Central memory CD8-positive, alpha-beta T cell (primary cell): ENCODE measurements at places on chromosomes 3 and 15.
A peak's percentile ranks its signal among the peaks of the same experiment; 100 is the strongest.

- peaks cover 8% of the 10 kb centered on the region for H3K36me3 ChIP-seq
- DNase-seq: no peak
- no peak overlapping the region for H3K27ac ChIP-seq
- no peak overlapping the region for H3K4me3 ChIP-seq
- no peaks in the 10 kb centered on the region for H3K27me3 ChIP-seq
Measured at GRCh38 chr3:187922704-187923416, 177.6 kb upstream of the BCL6 start.

DNA sequence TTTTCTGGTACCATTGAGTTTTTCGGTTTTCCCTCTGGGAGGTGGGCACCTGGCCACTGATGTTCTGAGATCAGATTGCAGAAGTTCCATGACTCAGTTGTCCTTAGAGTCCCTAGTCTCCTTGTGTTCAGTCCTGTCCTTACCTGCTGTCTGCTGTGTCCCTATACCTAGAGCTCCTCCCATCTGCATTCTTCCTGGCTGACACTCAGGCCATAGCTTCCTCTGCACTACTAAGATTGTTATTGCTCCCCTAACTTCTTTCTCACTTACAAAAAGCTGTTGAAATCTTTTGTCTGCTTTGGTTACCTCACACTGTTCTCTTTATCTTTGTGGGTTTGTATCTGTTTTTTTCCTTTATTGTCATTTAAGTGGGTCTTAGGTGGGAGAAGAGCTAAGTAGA lies 13.2 kb downstream of the USP3 start:
- DNase-seq: no peak
- no peaks in the 10 kb centered on the region for H3K27me3 ChIP-seq
- H3K27ac ChIP-seq: peak overlapping the region; percentile 82
- H3K4me1 ChIP-seq: peaks cover 79% of the 10 kb centered on the region

DNA sequence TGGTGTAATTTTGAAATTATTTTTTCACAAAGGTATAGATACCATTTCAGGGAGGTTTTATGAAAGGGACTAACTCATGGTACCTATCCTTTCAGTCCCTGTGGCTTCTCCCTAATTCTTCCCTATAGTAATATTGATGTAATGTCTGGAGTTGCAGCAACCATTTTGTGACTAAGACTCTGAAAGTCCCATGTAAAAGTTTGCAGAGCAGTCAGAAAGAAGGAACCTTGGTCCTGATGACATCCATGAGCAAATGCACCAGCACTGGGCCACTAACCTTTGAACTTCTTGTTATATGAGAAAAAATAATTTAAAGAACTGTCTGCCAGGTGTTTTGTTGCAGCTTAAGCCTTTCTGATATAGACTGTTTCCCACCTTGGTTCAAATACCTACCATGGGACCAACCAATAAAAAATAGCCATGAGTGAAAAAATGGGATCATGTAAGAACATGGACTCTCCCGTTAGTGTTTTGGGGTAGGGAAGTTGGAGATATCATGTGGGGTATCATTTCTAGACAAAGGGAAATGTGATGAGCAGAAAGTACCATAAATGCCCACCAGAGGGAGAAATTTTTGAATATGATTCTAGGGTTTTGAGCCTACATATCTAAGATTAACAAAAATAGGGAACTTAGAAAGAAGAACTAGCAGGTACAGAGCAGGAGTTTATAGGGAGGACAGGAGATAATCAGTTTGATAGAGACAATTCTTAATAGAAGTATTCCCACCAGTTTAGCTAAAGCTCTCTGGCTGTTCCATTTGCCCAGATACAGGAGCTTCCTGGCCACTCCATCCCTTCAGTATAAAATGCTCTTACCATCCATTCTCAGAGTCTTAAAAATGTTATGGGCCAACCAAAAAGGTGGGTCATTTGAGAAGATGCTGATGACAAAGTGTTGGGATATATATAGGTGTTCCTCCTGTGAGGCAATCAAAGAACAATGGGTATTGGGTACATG lies 3.4 kb upstream of the CPOX start:
- peaks cover 2% of the 10 kb centered on the region for H3K36me3 ChIP-seq
- no peaks in the 10 kb centered on the region for H3K27me3 ChIP-seq
- no peak for DNase-seq
- no peak overlapping the region for H3K4me3 ChIP-seq
- peaks cover 22% of the 10 kb centered on the region for H3K4me1 ChIP-seq

GRCh38 chr3:162019817-162020216 lies 523.2 kb downstream of the OTOL1 start:
- DNase-seq: no peak
- H3K36me3 ChIP-seq: no peaks in the 10 kb centered on the region
- no peaks in the 10 kb centered on the region for H3K4me1 ChIP-seq
- H3K4me3 ChIP-seq: no peak overlapping the region

DNA sequence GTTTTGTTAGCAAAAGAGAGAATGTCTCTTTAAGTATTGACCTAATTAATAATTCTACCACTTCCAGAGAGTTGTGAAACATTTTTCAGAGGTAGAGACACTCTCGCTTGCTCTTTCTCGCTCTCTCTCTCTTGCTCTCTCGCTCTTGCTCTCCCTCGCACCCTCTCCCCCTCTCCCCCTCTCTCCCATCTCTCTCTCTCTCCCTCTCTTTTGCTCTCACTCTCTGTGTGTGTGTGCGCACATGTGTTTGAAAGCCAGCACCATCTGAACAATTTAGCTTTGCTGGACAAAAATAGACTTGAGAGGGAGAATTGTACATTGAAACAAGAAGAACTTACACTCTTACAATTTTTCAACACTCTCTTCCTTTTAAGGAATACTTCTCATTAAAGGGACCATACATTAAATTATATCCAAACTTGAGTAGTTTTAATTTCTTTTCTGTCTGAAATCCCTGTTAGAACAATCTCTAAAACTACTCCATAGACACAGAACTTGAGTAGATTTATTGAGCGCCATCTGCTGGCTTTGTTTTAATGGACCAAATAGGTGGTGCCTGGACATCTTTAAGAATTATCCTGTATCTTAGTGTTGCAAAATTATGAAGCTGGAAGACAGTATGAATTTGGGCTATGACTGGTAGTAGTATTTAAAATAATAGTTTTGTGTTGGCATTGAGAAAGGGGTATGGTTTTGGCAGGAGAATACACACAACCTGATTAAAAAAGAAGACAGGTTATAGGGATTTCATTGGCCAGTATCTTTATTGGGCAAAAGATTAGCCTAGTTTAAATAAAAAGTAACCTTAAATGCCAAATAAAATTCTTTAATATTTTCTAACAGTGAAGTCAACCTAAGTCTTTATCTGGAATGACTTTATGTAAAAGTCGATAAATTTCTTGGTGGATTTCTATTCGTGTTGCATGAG lies 124.6 kb downstream of the AKAP13 start:
- no peak overlapping the region for H3K4me3 ChIP-seq
- H3K4me1 ChIP-seq: peaks cover 46% of the 10 kb centered on the region
- H3K27me3 ChIP-seq: no peaks in the 10 kb centered on the region
- H3K36me3 ChIP-seq: peaks cover 2% of the 10 kb centered on the region
- DNase-seq: no peak

DNA sequence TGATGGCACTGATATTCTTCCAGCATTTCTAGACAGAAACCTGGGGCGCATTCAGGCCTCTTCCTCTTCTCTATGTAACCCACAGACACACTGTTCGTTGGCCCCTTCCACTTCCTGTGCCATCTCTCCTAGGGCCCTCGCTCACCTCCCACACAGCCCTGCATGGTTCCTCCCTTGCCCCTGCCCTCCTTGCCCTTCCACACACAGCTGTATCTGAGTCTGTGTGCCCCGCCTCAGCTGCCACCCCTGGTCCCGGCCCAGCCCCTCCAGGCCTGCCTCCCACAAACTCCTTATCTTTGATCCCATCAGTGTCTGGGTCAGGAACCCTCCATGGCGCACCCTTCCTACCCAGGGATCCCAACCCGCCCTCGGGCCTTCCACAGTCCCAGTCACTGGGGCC lies 37.9 kb downstream of the RAB6B start:
- DNase-seq: no peak
- H3K4me3 ChIP-seq: no peak overlapping the region
- no peaks in the 10 kb centered on the region for H3K36me3 ChIP-seq

DNA sequence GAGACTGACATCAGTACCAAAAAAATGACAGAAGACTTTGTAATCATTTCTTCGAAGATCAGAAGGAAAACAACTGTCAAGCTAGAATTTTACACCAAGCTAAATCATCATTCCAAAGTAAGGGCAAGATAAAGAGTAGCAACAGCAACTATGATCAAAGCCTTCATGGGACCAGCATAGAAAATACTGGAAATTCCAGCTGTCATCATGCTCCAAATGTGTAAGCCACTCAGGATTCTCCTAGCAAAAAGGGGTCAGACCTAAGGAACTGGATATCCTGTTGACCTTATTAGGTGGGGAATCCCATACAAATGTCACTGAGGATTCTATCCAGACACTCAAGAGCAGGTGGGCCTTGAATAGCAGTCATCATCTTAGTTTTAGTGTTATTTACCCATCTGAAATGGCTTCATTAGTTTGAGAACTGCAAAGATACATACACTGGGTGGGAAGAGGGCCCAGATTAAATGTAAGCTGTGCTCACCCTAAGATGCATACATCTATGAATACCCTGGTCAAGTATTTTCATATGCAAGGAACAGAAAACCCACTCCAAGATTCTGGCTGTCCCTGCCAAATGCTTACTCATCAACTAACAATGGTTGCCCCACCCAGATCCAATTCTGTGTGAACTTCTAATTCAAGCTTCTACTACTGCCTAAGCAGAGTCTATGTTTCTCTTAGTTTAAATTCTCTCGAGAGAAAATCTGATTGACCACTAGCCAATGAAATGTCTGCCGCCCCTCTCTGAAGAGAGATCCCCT lies 33.5 kb downstream of the CLDN18 start:
- no peaks in the 10 kb centered on the region for H3K36me3 ChIP-seq
- H3K4me1 ChIP-seq: no peaks in the 10 kb centered on the region
- H3K27ac ChIP-seq: no peak overlapping the region
- peaks cover 55% of the 10 kb centered on the region for H3K27me3 ChIP-seq
- H3K4me3 ChIP-seq: no peak overlapping the region
- DNase-seq: no peak

- H3K27me3 ChIP-seq: no peaks in the 10 kb centered on the region
- no peak for DNase-seq
- peak overlapping the region; percentile 80 for H3K27ac ChIP-seq
- H3K4me1 ChIP-seq: peaks cover 64% of the 10 kb centered on the region
- peak overlapping the region; percentile 41 for H3K4me3 ChIP-seq
Measured at GRCh38 chr3:56812754-56813652, 11.3 kb upstream of the ARHGEF3 start.

DNA sequence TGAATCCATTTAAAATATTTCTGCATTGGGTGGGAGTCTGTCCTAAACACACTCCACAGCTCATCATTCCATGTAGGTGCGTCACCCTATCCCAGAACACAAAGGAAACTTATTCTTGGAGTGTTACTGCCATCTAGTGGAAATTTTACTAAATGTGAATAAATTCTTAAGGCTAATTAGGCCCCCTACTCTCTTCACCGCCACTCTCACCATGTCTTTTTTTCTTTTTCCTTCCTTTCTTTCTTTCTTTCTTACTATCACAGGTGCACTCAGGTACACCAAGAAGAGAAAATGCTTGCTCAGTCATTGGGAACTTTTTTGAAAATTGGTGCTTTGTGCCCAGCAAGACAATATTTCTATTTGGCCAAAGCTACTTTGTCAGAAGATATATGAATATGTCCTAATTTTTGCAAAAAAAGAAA lies 26.4 kb upstream of the ATP8B4 start:
- peaks cover 4% of the 10 kb centered on the region for H3K36me3 ChIP-seq
- H3K4me3 ChIP-seq: no peak overlapping the region
- no peak overlapping the region for H3K27ac ChIP-seq
- no peak for DNase-seq
- H3K4me1 ChIP-seq: no peaks in the 10 kb centered on the region

DNA sequence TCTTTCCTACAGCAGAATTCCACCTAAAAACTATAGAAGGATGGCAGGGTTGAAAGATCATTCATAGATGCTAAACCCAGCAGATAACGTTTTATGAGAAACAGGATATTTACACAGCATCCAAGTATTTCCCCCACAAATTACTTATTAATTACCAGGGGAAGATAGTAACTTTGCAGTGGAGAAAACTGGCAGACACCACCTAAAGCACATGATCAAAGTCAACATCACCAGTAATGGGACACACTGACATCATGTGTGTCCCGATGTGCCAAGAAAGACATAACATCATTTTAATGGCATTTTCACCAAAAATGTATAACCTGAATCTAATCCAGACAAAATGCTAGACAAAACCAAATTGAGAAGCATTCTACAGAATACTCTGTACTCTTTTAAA lies 220.4 kb upstream of the THBS1 start:
- H3K4me1 ChIP-seq: no peaks in the 10 kb centered on the region
- DNase-seq: no peak
- H3K4me3 ChIP-seq: no peak overlapping the region
- H3K36me3 ChIP-seq: no peaks in the 10 kb centered on the region
- no peak overlapping the region for H3K27ac ChIP-seq

- H3K4me3 ChIP-seq: no peak overlapping the region
- no peaks in the 10 kb centered on the region for H3K36me3 ChIP-seq
- H3K27me3 ChIP-seq: peaks cover 62% of the 10 kb centered on the region
- no peak overlapping the region for H3K27ac ChIP-seq
- no peak for DNase-seq
- H3K4me1 ChIP-seq: no peaks in the 10 kb centered on the region
Measured at GRCh38 chr3:15148614-15149013, 49.7 kb upstream of the RBSN start.

DNA sequence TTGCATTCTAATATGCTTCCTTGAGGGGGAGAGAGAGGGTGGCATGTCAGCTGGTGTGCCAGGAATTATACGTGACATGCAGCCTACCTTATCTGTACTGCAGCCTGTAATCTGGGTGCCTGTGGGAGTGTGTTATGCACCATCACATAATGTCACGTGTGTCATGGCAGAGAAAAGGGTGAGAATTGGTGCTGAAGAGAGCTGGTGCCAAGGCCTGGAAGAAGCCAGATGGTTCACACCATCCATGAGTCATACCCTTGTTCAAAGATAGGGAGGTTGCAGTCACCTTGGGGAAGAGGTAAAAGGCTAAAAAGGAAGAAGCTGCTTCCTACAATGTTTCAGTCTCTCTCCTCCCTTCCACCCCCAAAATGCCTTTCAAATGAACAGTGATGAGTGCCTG lies 5.3 kb downstream of the BRPF1 start:
- no peaks in the 10 kb centered on the region for H3K27me3 ChIP-seq
- DNase-seq: no peak
- no peak overlapping the region for H3K4me3 ChIP-seq
- peaks cover 58% of the 10 kb centered on the region for H3K36me3 ChIP-seq
- peaks cover 30% of the 10 kb centered on the region for H3K4me1 ChIP-seq
- no peak overlapping the region for H3K27ac ChIP-seq

- no peaks in the 10 kb centered on the region for H3K27me3 ChIP-seq
- peaks cover 89% of the 10 kb centered on the region for H3K4me1 ChIP-seq
- peak overlapping the region; percentile 83 for H3K27ac ChIP-seq
Measured at GRCh38 chr3:15292765-15293522, 39.4 kb downstream of the SH3BP5 start.

- H3K27ac ChIP-seq: no peak overlapping the region
- H3K27me3 ChIP-seq: peaks cover 74% of the 10 kb centered on the region
- H3K36me3 ChIP-seq: no peaks in the 10 kb centered on the region
- H3K4me3 ChIP-seq: no peak overlapping the region
- no peaks in the 10 kb centered on the region for H3K4me1 ChIP-seq
Measured at GRCh38 chr3:14907043-14907966, 40.1 kb upstream of the NR2C2 start.
